ENCODE measurements at places on chromosomes 2 and 18.

- DNase-seq: no peak
These were observed 6.5 kb downstream of the TANK start for GRCh38 chr2:161166538-161167409.

GRCh38 chr2:163173591-163173990, 335.0 kb upstream of the KCNH7 start:
- no peak for DNase-seq

GRCh38 chr18:9997711-9998110, 83.9 kb downstream of the VAPA start:
- DNase-seq: no peak

DNA sequence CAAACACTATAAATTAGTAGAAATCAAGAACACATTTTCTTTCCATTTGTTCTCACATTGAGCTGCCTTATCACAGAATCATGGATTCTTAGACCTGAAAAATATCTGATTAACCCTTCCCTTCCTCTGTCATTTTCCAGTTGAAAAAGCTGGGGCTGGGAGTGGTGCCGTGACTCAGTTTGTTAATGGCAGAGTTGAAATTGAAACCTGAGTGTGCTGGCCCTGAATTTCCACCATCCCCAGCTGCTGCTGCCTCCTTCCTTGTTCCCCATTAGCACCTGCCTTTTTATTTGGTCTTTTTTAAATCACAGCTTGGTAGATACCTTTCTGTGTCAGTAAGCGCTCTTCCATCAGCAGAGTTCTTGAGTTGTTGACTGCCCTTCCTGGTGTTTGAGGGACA, 10.6 kb downstream of the FARP2 start:
- DNase-seq: no peak

DNA sequence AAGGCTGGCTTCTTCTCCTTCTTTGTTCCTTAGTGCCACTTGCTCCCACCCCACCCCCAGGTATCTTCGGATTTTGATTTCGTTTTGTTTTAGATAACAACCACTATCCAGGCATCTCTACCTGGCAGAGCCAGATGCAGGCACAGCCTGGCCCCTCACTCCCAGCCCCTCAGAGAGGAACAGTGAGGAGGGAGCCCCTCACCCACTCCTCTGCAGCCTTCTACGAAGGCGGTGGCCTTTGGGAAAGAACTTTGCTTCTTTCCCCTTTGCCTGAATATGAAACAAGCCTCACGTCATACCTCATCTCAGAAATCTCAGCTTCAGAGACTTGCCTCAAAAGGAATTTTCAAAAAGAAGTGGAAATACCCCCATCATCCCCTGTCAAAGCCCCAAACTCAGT, 6.3 kb upstream of the CYP26B1 start:
- DNase-seq: no peak

- no peak for DNase-seq
These were observed 1671.1 kb upstream of the NXPH2 start for GRCh38 chr2:140451324-140451723.

GRCh38 chr2:42567806-42568400, 529 bp upstream of the MTA3 start:
- DNase-seq: peak; percentile 68

- no peak for DNase-seq
These were observed 5.4 kb downstream of the MARCHF4 start for GRCh38 chr2:216366777-216367471.

DNA sequence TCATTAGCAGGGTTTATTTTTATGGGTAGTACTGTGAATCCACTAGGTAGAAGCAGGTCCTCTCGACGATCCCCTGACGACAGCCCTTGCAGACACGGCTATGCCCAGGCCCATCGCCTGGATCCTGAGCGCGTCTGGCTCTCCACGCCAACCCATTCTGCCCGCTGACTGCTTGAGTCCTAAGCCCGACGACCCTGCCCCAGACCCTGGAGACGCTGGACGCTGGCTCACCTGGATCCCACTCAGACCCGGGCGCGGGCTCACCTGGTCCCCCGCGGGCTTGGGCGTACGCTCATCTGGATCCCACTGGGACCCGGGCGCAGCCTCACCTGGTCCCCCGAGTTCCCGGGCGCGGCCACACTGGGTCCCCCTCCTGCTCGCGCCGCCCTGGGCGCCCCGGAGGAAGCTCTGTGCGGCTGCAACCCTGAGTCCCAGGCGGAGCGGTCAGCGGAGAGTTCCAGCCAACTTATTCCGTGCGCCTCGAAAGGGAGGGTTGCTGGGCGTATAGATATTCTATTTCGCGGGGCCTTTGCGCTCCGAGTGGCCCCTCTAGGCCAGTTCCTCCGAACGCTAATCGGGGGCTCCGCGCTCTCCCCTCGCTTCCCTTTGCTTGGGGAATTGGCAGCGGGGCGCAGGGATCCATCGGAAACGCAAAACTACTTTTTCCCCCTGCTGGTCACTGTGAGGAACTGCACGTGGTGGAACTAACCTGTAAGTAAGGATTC, 22.4 kb upstream of the RMP24 start:
- DNase-seq: peak; percentile 70

GRCh38 chr2:26526589-26526988, 48.7 kb upstream of the OTOF start:
- DNase-seq: no peak

DNA sequence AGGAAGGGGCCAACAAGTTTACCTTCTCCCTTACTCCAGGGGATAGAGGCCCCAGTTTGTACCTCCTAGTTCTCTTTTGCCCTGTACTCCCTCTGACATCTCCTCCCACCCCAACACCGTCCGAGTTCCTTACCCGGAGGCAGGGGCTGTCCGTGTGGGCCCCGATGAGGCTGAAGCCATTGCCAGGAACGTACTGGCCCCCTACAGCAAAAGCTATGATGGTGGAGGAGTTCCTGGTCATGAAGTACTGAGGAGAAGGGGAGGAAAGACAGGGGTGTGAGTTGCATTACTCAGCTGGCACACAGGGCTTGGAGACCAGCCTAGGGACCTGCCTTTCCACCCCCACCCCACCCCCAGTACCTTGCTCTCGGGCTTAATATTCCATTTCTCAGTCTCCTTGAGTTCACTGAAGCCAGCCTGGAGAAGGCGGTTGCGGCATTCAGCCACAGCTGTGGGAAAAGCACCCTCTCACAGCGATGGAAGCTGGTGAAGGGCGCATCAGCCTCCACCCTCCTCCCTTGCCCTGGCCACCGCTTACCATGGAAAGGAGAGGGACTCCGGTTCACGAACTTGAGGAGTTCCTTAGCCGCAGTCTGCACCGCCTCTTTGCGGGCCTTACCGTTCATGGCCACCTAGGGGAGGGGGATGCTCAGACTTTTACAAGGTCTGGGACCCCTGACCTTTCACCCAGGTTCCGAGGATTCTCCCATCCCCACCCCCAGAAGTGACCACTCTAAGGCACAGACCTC, 1.0 kb downstream of the DNPEP start:
- no peak for DNase-seq

GRCh38 chr2:120672526-120673204, 63.0 kb upstream of the GLI2 start:
- no peak for DNase-seq

DNA sequence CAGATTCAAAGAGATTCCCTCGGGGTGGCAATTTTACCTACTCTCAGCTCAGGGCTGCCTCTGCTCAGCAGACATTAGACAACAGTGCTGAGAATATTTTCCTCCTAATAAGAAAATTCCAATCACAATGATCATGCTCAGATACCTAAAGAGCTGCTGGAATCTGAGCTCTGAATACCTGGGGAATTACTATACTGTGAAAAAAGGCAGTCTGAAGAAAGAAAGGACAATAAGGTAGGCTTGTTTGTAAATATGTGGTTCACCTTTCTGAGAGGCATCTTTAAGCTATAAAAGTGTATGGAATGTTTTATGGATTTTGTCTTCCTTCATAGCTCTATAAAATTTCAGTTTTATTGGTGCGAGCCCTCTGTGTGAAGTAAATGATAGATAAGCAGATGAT, 34.2 kb upstream of the FAM98A start:
- DNase-seq: no peak

Measured in NT2/D1 (cell line).